ENCODE measurements at places on chromosomes 7 and 10.

GRCh38 chr7:87475359-87476178 lies at the start of gene ABCB4:
Gene ABCB4, minus strand, starts transcription at chr7:87475680. Its CDS starts 215 bp downstream, at chr7:87475465.
- no peak for DNase-seq

GRCh38 chr10:106987362-106987761 lies 177.1 kb downstream of the SORCS1 start:
- no peak for DNase-seq

- DNase-seq, result no peak
These were observed 55.1 kb downstream of the HECTD2 start for GRCh38 chr10:91465261-91465660.

DNA sequence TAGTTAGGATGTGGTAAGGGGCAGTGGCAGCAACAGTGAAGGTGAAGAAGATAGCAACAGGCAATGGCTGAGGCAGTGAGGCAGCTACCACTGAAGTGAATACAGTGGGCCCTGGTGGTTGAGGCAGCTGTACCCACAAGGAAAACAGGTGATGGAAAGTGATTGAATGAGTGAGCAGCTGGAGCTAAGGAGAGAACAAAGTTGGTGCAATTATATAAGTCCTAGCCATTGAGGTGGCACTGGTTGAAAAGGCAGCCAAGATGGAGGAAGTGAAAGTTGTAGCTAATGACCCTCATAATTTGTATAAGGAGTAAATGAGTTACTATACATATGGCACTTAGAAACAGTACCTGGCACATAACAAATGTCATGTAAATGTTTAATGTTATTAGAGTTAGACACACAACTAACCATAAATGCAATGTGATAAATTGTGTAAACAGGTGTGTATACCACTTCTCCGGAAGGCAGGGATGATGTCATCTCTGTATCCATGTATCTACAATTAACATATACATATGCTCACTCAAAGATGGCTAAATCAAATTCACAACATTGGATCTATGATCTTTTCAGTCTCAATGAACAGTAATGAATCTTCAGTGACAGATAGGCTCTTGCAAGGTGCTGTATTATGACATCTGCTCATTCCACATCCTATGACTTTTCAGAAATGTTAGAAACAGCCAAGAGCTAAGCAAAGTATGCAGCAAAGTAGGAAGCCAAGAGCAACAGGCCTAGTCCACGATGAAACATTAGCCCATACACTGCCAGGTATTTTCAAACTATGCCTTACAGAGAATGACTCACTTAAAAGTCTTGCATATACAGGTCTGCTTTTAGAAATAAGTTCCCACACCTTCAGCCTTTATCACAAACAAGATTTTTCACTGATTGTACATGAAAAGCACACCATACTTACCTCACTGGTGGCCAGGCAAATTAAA lies 10.7 kb downstream of the XPNPEP1 start:
- no peak for DNase-seq

DNA sequence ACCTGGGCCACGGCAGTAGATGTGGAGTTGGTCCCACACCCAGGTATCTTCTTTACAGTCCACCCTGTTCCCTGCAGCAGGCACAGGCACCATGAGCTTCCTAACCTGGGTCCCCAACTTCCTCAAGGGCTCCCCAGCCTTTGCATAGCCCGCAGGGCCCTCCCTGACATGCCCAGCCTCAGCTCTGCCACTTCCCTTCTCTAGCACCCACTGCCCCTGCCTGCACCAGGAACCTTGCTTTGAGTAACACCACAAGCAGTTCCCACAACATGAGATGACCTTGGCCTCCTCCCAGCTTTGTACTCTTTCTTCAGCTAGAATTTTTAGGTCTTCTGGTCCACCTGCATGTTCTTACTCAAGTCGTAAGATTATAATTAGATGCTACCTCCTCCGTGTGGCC lies 92.2 kb upstream of the ZPBP start:
- no peak for DNase-seq

DNA sequence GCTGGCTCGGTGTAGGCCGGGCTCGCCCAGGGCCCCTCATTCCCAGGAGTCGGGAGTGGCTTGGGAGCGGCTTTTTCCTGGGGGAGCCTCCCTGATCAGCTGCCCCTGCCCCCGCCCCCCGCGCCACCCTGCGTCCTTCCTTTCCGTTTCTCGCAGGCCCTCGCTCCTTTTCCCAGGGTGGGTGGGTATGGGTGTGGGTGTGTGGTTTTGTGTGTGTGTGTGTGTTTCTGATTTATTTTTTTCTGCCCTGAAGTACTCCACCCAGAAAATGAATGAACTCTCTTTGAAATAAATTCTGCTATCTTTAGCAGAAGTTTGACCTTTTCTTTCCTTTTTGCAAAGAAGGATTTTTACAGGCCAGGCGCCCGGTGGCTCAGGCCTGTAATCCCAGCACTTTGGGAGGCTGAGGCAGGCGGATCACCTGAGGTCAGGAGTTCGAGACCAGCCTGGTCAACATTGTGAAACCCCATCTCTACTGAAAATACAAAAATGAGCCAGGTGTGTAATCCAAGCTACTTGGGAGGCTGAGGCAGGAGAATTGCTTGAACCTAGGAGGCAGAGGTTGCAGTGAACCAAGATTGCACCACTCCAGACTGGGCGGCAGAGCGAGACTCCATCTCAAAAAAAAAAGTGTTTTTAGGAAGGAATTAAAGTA lies 30.0 kb upstream of the AP5Z1 start:
- no peak for DNase-seq

DNA sequence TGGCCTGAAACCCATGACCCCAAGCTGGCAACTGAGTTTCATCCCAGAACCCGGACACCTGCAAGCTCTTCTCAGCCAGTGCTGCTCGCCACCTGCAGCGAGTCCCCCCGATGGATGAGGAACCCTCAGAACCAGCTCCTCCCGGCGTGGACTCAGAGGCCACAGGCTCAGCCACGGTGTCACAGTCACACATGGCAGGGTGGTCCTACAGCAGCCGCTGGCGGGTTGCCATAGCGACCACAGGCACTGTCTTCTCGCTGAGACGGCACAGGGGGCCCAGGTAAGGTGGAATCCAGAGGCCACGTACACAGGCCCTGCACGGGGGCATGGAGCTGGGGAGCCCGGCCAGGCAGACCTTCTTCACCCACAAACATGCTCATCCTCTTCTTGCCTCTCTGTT lies 53.4 kb downstream of the DPYSL4 start:
- DNase-seq, result no peak

DNA sequence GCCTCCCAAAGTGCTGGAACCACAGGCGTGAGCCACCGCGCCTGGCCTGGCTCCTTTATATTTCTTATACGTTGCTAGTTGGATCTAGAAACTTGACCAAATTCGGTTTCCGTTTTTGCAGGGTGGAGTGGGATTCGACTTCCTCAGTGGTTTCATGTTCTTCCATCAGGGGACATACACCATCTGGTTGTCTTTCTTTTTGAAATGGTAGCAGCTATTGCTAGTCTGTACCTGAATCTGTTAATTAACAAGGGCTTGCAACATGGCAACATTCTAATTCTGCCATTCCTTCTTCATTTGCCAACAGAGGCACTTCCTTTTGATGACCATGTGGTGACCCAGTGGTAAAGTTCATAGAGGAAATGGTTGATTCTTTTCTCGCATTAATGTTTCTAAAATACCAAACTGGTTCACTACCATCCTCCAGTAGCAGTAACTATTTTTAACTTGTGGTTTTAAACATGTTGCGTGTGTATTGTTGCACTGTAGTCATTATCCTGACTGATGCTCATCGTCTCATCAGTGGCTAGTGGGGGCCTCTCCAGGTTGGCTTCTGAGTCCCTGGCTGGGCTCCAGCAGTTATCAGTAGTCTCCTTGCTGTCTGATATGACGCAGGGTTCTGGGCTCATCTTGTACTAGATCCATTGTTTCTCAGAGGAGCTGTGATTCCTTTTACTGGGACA lies 159.2 kb downstream of the RGS10 start:
- no peak for DNase-seq

DNA sequence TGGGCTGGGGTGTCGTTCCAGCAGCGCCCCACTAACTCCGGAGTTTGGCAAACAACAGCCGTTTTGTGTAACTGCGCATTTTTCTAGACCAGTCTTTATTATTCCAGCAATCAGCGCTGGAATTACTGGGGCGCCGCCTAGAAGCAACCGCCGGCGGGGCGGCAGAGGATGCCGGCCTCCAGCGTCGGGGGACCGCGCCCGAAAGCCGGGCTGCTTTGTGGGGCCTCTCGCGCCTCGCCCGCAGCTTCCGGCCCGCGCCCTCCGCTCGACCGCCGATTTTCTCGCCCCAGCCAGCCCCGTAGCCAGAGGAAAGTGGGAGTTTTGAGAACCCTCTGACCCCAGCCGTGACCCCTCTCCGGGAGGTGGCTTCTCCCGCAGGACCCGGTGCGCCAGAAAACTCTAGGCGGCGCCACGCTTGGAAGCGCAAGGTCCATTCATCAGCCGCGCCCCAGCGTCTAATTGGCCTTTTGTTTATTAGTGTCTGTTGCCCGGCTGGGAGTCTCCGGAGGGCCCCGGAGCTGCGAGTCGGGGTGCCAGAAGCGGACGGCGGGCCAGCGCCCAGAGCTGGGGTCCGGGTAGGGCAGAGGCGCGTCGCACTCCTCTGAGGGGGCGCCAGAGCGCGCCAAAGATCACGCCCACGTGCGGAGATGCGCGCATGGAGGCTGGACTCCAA lies 10.7 kb downstream of the EMX2 start:
- DNase-seq, result no peak

GRCh38 chr10:62084451-62084850 lies 183.0 kb downstream of the ARID5B start:
- no peak for DNase-seq

DNA sequence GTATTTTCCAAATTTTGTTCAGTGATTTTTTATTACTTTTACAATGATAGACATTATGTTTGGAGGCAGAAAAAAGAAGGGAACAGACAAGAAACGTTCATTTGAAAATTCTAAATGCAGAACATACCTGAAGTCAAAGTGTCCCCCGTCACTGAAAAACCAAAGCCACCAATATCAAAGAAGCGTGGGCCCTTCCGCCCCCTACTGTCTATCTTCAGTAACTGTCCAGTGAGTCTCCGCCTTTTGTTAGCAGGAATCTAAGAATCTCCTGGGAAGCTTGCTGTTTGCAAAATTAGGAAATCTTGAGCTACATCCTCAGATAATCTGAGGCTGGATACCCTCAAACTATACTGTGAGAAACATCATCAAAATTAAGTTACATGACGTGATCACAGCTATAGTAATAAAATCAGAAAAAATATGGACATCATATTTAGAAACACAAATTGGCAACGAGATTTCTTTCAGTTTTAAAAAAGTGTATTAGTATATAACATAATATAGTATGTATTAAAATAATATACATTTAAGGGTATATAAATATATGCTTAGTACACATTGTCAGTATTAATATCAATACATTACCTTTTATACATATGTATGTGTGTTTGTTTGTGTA lies 169.3 kb upstream of the AKR1E2 start:
- DNase-seq, result peak; percentile 4

GRCh38 chr10:63236113-63236935 lies 103.2 kb downstream of the NRBF2 start:
- no peak for DNase-seq

- peak; percentile 23 for DNase-seq
These were observed 50.3 kb downstream of the PALD1 start for GRCh38 chr10:70528741-70529362.

DNA sequence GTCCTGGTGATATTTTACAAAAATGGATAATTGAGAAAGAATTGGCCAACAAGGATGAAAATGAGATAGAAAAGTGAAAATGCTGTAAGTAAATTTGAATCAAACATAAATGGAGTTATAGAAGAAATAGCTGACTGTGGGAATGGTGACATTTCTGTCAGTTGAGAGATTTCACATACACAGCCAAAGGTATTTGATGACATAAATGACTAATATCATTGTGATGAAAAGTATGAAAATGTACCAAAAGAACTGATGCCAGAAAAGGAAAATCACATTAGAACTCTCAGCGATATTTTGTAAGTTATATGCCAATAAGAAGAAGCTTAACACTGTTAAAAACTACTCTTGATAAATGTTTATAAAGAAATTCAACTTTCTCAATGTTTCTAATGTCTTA lies 54.9 kb downstream of the TFPI2 start:
- no peak for DNase-seq

- DNase-seq, result peak; percentile 62
These were observed 1.2 kb upstream of the SMARCD3 start for GRCh38 chr7:151249732-151250072.

DNA sequence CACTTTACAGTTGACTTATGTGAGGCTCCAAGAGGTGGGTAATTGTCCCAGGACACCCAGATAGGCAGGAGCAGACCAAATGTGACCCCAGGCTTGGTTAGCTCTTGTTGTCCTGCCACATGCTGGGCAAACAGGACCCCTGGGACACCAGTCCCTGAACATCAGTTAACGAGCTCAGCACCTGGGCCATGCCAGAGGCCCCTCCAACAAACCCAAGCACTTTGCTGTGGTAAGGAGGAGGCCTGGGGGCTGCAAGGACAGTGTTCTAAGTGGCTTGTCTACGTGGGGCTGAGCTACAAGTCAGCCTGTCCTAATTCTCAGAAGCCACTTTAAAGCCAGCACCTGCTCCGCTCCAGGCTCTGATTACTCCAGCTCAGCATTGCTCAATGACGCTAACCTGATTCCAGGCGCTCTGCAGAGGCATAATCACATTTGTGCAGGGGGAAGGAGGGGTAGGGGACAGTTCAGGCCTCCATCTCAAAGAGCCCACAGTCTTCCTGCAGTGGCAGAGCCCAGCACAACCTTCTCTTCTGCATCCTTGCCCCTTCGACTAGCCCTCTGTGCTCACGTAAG lies 57.2 kb downstream of the DDC start:
- DNase-seq, result no peak

DNA sequence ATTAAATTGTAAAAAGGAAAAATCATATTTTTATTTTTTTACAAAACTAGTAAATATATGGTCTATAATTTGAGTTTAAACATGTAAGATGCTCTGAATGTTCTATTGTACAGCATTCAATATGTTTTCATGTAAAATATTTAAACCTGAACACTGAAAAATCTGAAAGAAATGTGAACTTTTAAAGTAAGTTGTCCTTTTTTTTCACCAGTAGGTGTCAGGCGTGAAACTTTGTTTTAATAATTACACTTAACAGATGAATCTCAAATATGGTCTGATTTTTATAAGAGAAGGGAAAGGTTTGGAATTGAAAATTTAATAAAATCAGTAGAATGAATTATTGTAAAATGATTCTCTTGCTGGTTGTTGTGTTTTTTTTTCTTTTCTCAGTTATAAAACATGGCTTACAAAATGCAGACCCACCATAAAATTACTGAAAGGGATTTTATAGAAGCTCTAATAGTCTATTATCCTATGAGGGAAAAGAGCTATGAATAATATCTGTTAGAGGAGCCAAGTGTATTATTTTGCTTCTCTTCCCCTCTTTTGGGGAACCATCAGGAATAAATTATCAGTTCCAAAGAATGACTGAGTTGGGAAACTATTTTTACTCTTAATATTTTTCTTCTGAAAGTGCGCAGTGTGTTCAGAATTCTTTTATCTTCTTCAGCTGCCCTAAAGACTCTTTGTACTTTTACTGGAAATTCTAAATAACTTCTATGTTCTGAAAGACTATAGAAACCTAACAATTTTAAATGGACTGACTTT lies 217.7 kb upstream of the FZD1 start:
- DNase-seq, result no peak

DNA sequence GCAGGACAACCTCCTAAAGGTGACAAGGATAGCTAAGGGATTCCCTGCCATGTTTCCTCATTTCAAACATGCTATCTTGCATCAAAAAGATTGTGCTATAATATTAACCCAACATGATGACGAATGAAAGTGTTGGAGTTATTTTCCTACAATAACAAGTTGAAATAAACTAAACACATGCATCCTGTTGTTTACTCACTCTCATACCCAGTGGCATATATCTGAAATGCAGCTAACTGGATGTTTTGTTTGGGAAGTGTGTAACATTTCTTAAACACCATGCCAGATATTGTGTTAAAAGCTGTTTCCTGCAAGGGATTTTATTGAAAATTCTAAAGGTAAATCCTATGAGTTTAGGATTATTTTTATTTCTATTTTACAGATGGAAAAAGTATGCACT lies 139.6 kb downstream of the TFPI2 start:
- no peak for DNase-seq
